ENCODE measurements at places on chromosomes 7 and 10. TPM values are rescaled to one million over a fixed set of nuclear protein-coding genes. Genes with fewer than 3 reads are reported as not detected.

Gene KLF14
- 0.02 TPM for polyA plus RNA-seq

Gene PIK3AP1
- polyA plus RNA-seq = 1.9 TPM

Gene CUBN
- 0.08 TPM for polyA plus RNA-seq

Gene ARHGEF5
- polyA plus RNA-seq = 22.2 TPM

Gene SPDYE2
- polyA plus RNA-seq = not detected

Gene ANKIB1
- polyA plus RNA-seq = 19.2 TPM

Gene CCDC3
- polyA plus RNA-seq = 3.4 TPM

Gene CYP2C19
- polyA plus RNA-seq = not detected

Gene THAP5
- 3.9 TPM for polyA plus RNA-seq

Gene GAD2
- 0.30 TPM for polyA plus RNA-seq

Gene DRGX
- polyA plus RNA-seq = not detected

Measured in H1 (cell line).